Heart right ventricle (tissue), 16 donors: ENCODE measurements at places on chromosomes 16 and 17. TPM values are rescaled to one million over a fixed set of nuclear protein-coding genes. Genes with fewer than 3 reads are reported as not detected.
A peak's percentile ranks its signal among the peaks of the same experiment; 100 is the strongest.

Gene KRT39
- total RNA-seq, result not detected

GRCh38 chr17:72771734-72772133 lies 320.8 kb downstream of the SLC39A11 start:
- H3K27ac ChIP-seq, result no peak overlapping the region
- no peaks in the 10 kb centered on the region for H3K4me1 ChIP-seq
- no peaks in the 10 kb centered on the region for H3K27me3 ChIP-seq

GRCh38 chr17:72529386-72529785 lies 408.6 kb downstream of the SOX9 start:
- H3K4me3 ChIP-seq, result no peak overlapping the region
- H3K27me3 ChIP-seq, result no peaks in the 10 kb centered on the region
- no peak for DNase-seq
- no peak overlapping the region for H3K27ac ChIP-seq

DNA sequence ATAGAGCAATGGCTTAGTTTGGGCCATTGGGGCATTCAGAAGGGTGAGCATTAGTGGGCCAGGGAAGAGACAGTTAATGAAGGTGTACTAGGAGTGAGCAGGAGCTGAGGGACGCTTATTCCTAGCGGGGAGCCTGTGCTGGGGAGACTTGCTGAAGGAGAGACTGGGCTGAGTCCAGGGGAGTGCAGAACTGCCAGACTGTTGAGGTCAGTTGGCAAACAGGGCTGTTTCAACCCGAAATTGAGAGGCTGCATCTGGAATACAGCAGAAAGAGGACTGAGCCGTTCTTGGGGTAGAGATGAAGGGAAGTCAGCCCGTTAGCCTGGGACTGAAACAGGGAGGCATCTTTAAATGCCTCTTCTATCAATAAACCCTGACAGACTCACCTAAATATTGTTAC lies 33.2 kb downstream of the MAP2K6 start:
- peak; percentile 24 for DNase-seq
- H3K4me3 ChIP-seq, result no peak overlapping the region
- H3K36me3 ChIP-seq, result no peaks in the 10 kb centered on the region
- H3K27ac ChIP-seq, result peak overlapping the region; percentile 22

Gene NSMCE1
- 33.5 TPM for total RNA-seq

- no peak overlapping the region for H3K4me3 ChIP-seq
- no peaks in the 10 kb centered on the region for H3K4me1 ChIP-seq
- H3K27ac ChIP-seq, result no peak overlapping the region
- DNase-seq, result no peak
- no peaks in the 10 kb centered on the region for H3K36me3 ChIP-seq
These were observed 19.1 kb upstream of the MED9 start for GRCh38 chr17:17457680-17458079.

- no peaks in the 10 kb centered on the region for H3K27me3 ChIP-seq
- H3K4me3 ChIP-seq, result no peak overlapping the region
- no peaks in the 10 kb centered on the region for H3K36me3 ChIP-seq
- H3K27ac ChIP-seq, result no peak overlapping the region
- no peak for DNase-seq
- no peaks in the 10 kb centered on the region for H3K4me1 ChIP-seq
These were observed 66.8 kb downstream of the DNAH17 start for GRCh38 chr17:78510141-78511075.

- no peaks in the 10 kb centered on the region for H3K36me3 ChIP-seq
- H3K27ac ChIP-seq, result no peak overlapping the region
- H3K4me1 ChIP-seq, result no peaks in the 10 kb centered on the region
- no peak overlapping the region for H3K4me3 ChIP-seq
- DNase-seq, result no peak
These were observed 29.1 kb downstream of the CRHR1 start for GRCh38 chr17:45813048-45813725.

DNA sequence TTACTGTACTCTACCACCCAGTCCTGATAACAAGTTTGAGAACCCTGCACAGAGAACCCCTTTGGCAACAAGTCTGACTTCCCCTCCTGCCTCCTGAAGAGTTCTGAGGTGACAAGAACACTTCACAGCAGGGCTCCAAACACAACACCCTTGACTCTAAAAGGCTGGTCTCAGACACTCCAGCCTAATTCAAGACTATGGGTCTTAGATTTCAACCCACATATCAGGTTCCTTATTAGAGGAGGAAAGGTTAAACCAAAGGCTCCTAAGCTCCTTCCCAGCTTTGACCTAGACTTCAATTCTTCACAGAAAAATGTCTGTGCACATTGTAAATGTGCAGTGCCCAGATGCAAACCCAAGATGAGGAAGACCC lies 23.0 kb downstream of the RANBP10 start:
- no peak for DNase-seq
- H3K36me3 ChIP-seq, result no peaks in the 10 kb centered on the region
- H3K4me3 ChIP-seq, result no peak overlapping the region
- peaks cover 6% of the 10 kb centered on the region for H3K4me1 ChIP-seq

GRCh38 chr16:10120953-10121352 lies 61.3 kb downstream of the GRIN2A start:
- H3K4me1 ChIP-seq, result no peaks in the 10 kb centered on the region
- no peaks in the 10 kb centered on the region for H3K36me3 ChIP-seq
- H3K27ac ChIP-seq, result no peak overlapping the region
- no peak for DNase-seq
- H3K27me3 ChIP-seq, result no peaks in the 10 kb centered on the region

GRCh38 chr17:58617563-58617962 lies 74.3 kb downstream of the TEX14 start:
- DNase-seq, result no peak
- H3K27me3 ChIP-seq, result no peaks in the 10 kb centered on the region
- no peak overlapping the region for H3K4me3 ChIP-seq
- H3K36me3 ChIP-seq, result no peaks in the 10 kb centered on the region
- H3K4me1 ChIP-seq, result no peaks in the 10 kb centered on the region

DNA sequence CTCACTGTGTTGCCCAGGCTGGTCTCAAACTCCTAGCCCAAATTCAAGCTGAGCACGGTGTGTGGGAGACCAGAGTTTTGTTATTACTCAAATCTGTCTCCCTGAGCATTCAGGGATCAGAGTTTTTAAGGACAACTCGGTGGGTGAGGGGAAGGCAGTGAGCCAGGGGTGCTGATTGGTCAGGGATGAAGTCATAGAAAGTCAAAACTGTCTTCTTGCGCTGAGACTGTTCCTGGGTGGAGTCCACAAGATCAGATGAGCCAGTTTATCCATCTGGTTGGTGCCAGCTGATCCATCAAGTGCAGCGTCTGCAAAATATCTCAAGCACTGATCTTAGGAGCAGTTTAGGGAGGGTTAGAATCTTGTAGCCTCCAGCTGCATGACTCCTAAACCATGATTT lies 346.3 kb downstream of the TMEM114 start:
- no peaks in the 10 kb centered on the region for H3K4me1 ChIP-seq
- no peaks in the 10 kb centered on the region for H3K36me3 ChIP-seq
- H3K27me3 ChIP-seq, result no peaks in the 10 kb centered on the region
- DNase-seq, result no peak

GRCh38 chr16:65658349-65658748 lies 536.5 kb upstream of the CDH11 start:
- H3K4me1 ChIP-seq, result peaks cover 11% of the 10 kb centered on the region
- DNase-seq, result no peak
- no peak overlapping the region for H3K27ac ChIP-seq
- H3K36me3 ChIP-seq, result no peaks in the 10 kb centered on the region
- no peak overlapping the region for H3K4me3 ChIP-seq
- H3K27me3 ChIP-seq, result peaks cover 6% of the 10 kb centered on the region

- no peak overlapping the region for H3K27ac ChIP-seq
- no peaks in the 10 kb centered on the region for H3K4me1 ChIP-seq
These were observed 320 bp upstream of the KRTAP4-2 start for GRCh38 chr17:41178341-41178740.

GRCh38 chr17:47804461-47804860 lies 17.1 kb downstream of the OSBPL7 start:
- H3K4me1 ChIP-seq, result no peaks in the 10 kb centered on the region
- H3K27ac ChIP-seq, result no peak overlapping the region
- no peaks in the 10 kb centered on the region for H3K27me3 ChIP-seq
- H3K4me3 ChIP-seq, result no peak overlapping the region
- no peak for DNase-seq
- no peaks in the 10 kb centered on the region for H3K36me3 ChIP-seq

GRCh38 chr16:468068-468821 lies 42.8 kb downstream of the RAB11FIP3 start:
- no peak overlapping the region for H3K27ac ChIP-seq
- peaks cover 5% of the 10 kb centered on the region for H3K4me1 ChIP-seq
- no peak for DNase-seq
- H3K27me3 ChIP-seq, result no peaks in the 10 kb centered on the region
- H3K36me3 ChIP-seq, result no peaks in the 10 kb centered on the region

Gene THRA
- 61.3 TPM for total RNA-seq

- H3K27ac ChIP-seq, result no peak overlapping the region
- no peak overlapping the region for H3K4me3 ChIP-seq
- H3K36me3 ChIP-seq, result no peaks in the 10 kb centered on the region
- H3K27me3 ChIP-seq, result no peaks in the 10 kb centered on the region
- peaks cover 3% of the 10 kb centered on the region for H3K4me1 ChIP-seq
These were observed 6.3 kb upstream of the GPRC5B start for GRCh38 chr16:19890901-19891300.

DNA sequence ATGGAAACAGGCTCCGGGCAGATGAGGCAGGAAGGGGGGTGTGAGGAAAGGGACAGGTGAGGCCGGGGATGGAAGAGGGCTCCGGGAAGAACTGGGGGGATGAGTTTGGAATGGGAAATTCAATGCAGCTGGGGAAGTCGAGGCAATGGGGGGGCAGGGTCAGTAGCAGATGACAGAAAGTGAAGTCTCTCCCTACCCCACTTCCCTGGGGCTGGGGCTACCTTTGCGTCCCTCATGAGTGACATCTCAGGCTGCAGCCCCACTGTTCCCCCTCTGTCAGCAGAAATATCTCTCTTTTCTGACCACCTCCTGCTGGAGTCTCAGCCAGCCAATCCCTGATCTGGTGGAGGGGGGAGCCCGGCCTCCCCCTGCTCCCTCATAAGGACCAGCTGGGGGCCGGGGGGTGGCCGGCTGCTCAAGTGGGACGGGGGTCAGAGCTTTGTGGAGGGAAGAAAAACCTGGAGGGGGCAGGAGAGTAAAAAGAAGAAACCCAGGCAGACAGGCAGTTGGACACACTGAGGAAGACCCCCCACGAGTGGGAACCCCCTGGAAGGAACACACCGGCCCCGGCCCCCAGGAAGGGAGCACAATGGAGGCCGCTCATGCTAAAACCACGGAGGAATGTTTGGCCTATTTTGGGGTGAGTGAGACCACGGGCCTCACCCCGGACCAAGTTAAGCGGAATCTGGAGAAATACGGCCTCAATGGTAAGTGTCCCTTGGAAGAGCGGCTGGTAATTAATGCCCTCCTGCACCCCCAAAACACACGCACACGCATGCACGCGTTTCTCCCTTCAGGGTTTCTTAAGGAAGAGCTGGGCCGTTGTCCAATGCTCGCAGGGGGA lies at the start of gene ATP2A1:
Gene ATP2A1 (plus strand): TSS at position 406 of the 844 bp plus-strand sequence. CDS start 184 bp downstream, at position 590.
- peaks cover 11% of the 10 kb centered on the region for H3K4me1 ChIP-seq
- H3K27ac ChIP-seq, result no peak within 1 kb of the TSS
- no peak for DNase-seq
- peak within 1 kb of the TSS; percentile 68 for H3K4me3 ChIP-seq
- no peaks in the 10 kb centered on the region for H3K36me3 ChIP-seq
- H3K27me3 ChIP-seq, result peaks cover 12% of the 10 kb centered on the region

- H3K36me3 ChIP-seq, result no peaks in the 10 kb centered on the region
- H3K4me1 ChIP-seq, result no peaks in the 10 kb centered on the region
- H3K27me3 ChIP-seq, result no peaks in the 10 kb centered on the region
- H3K27ac ChIP-seq, result no peak overlapping the region
These were observed 68.9 kb downstream of the ABCC6 start for GRCh38 chr16:16154281-16154951.

DNA sequence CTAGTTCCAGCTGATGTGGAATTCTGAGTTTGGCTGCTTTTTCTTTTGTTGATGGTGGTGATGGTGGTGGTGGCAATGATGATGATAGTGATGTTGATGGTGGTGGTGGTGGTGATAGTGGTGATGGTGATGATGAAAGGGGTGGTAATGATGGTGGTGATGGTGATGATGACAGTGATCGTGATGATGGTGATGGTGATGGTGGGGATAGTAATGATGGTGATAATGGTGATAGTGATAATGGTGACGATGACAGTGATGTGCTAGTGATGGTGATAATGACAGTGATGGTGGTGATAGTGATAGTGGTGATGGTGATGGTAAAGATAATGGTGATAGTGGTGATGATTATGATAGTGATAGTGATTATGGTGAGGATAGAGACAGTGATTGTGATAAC lies 61.5 kb downstream of the BMERB1 start:
- H3K36me3 ChIP-seq, result no peaks in the 10 kb centered on the region
- DNase-seq, result no peak
- no peak overlapping the region for H3K27ac ChIP-seq
- no peaks in the 10 kb centered on the region for H3K27me3 ChIP-seq

DNA sequence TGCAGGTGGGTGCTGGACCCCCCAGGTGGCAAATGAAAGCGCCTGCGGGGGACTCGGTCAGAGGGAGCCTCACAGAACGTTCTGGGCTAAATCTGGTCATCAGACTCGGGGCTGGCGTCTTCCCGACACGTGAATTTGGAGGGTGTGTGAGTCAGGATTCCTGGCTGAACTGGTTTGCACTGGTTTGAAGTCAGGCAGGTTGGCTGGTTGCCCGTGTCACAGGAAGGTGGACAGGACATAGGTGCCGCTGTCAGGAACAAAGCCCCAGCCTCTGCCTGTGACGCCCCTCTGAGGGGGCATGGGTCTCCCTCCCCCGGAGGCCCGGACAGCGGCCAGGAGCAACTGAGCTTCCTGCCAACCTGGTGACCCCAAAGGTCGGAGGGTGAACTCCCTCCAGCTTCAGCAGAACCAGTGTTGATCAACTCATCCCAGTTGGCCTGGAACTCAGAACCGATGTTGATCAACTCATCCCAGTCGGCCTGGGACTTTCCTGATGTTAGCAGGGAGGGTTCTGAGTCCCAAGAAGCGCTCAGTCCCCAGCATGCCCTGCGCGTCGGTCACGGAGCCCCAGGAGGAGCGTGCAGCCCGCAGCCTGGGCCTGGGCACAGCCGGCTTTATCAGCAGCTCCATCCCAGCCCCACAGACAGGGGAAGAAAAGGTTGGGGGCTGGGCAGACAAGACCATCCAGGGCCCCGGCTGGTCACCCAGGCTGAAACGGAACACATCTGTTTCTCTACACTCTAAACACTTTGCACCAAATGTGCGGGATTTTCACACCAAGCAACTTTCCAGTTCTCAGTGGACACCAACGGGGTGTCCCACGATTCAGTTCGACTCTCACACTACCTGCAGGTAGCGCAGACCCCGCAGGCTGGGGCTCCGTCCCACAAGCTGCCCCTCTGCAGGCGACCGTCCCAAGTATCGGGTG lies 14.4 kb upstream of the METRNL start:
- no peak overlapping the region for H3K27ac ChIP-seq
- H3K4me3 ChIP-seq, result no peak overlapping the region
- H3K36me3 ChIP-seq, result no peaks in the 10 kb centered on the region
- no peaks in the 10 kb centered on the region for H3K27me3 ChIP-seq

Gene SHISA9
- total RNA-seq, result not detected
